GF-D8 (cell line): ENCODE measurements at places on chromosomes 2 and 18.
A peak's percentile ranks its signal among the peaks of the same experiment; 100 is the strongest.

DNA sequence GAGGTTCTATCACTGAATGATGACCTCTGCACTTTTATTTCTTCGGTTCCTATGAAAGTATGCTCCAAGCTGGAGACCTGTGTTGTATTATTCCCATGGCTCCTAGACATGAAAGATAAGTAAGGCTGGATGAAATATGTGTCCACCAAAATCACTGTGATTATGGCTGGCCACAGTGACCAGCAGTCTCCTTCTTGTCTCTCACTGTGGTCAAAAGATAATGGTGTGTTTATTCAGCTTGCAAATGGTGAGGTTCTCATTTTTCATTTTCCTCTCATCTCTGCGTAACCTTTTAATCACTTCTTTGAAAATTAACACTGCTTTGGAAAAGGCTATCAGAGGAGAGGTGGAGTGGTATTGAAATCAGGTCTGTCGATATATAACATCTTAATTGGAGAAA, 107.8 kb upstream of the DAPL1 start:
- DNase-seq: no peak

GRCh38 chr2:43399515-43400264, 173.3 kb upstream of the ZFP36L2 start:
- no peak for DNase-seq

GRCh38 chr2:234142530-234142929, 92.0 kb downstream of the SPP2 start:
- no peak for DNase-seq

DNA sequence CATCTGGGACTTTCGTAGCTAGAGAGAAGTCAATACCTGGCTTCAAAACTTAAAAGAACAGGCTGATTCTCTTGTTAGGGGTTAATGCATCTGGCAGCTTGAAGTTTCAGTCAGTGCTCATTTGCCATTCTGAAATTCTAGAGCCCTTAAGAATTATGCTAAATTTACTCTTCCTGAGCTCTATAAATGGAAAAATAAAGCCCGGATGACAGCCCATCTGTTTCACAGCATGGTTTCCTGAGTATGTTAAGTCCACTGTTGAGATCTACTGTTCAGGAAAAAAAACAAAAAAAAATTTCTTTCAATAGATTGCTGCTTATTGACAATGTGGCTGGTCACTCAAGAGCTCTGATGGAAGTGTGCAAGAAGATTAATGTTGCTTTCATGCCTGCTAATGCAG, 101.3 kb upstream of the RPE start:
- DNase-seq: no peak

DNA sequence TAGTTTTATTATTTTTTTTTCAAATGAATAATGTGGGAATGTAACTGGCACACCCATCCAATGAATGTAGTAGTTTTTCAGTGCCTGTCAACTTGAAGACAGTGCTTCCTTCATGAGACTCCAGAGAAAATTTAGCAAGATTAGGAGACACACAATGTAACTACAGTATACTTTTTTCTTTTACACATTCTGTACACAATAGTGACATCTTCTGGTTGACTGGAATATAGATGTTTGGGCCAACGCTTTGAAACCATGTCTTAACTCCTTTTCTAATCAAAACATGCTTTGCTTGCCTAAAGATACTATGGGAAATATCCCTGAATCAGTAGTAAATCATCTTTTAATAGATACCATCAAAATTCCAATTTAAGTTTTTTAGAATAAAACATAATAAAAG, 229.5 kb upstream of the ZC3H15 start:
- peak; percentile 8 for DNase-seq

- DNase-seq: no peak
Observed at GRCh38 chr2:3606370-3607201, 11.7 kb downstream of the COLEC11 start.
